ENCODE measurements at places on chromosomes 11 and 22.
A peak's percentile ranks its signal among the peaks of the same experiment; 100 is the strongest.

GRCh38 chr11:85045716-85046115 lies 581.4 kb downstream of the DLG2 start:
- no peaks in the 10 kb centered on the region for H3K27me3 ChIP-seq
- no peak for DNase-seq
- H3K36me3 ChIP-seq, result no peaks in the 10 kb centered on the region
- H3K27ac ChIP-seq, result no peak overlapping the region

DNA sequence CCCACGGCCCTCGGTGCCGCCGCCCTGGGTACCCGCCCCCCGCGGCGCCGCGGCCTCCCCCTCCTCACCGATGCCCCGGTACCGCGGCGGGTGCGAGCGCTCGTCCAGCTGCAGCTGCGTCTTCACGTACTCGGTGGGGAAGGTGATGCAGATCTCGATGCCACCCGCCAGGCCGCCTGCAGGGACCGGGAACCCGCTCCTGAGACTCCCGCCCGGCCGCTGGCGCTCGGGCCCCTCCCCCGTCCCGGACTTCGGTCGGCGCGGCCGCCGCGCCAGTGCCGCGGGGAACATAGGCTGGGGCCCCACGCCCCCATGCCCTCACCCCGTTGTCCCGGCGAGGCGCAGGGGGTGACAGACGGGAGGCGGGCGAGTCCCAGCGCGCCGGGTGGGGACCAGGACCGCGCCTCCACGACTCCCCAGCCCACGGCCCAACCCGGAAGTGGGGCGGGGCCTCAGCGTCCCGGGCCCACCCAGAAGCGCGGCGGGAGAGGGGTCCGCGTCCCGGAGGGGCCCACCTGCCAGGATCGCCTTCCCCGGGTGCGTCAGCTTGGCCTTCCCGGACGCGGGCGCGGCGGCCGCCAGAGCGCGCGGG lies 375 bp downstream of the SLC25A1 start:
- no peak overlapping the region for H3K27ac ChIP-seq
- H3K4me1 ChIP-seq, result peaks cover 36% of the 10 kb centered on the region
- peak; percentile 66 for DNase-seq
- peak overlapping the region; percentile 80 for H3K4me3 ChIP-seq

DNA sequence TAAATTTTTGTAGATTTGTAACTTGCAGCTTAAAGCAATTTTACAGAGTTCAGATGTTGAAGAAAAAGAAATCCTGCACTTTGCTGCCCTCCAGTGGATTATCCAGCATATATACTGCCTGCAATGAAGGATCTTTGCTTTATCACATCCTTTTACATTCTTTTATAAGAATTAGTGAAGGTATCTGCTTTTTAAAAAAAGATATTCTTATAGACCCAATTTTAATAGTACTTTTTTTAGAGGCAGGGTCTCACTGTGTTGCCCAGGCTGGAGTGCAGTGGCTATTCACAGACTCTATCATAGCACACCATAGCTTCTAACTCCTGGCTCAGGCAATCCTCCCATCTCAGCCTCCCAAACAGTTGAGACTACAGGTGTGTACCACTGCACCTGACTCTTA lies 60.7 kb downstream of the TTC17 start:
- no peak overlapping the region for H3K4me3 ChIP-seq
- H3K27me3 ChIP-seq, result no peaks in the 10 kb centered on the region
- no peak overlapping the region for H3K27ac ChIP-seq
- peaks cover 12% of the 10 kb centered on the region for H3K36me3 ChIP-seq
- DNase-seq, result peak; percentile 68

DNA sequence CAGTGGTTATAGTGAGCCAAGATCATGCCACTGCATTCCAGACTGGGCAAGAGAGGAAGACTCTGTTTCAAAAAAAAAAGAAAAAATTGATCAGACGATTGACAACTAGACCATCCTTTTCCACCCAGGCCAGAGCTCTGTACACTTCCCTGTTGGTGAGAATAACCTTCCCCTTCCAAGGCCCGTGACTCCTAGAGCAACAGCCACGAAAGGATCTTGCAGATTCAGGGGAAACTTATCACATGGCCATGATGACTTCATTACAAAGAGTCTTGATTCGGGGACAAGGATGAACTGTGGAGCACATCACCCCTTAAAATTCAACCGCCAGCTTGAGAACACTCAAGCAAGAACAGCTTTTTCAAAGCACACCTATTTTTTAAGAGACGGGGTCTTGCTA lies 10.3 kb downstream of the CD5 start:
- peaks cover 91% of the 10 kb centered on the region for H3K36me3 ChIP-seq
- peaks cover 95% of the 10 kb centered on the region for H3K4me1 ChIP-seq
- H3K4me3 ChIP-seq, result peak overlapping the region; percentile 73
- peak overlapping the region; percentile 91 for H3K27ac ChIP-seq

DNA sequence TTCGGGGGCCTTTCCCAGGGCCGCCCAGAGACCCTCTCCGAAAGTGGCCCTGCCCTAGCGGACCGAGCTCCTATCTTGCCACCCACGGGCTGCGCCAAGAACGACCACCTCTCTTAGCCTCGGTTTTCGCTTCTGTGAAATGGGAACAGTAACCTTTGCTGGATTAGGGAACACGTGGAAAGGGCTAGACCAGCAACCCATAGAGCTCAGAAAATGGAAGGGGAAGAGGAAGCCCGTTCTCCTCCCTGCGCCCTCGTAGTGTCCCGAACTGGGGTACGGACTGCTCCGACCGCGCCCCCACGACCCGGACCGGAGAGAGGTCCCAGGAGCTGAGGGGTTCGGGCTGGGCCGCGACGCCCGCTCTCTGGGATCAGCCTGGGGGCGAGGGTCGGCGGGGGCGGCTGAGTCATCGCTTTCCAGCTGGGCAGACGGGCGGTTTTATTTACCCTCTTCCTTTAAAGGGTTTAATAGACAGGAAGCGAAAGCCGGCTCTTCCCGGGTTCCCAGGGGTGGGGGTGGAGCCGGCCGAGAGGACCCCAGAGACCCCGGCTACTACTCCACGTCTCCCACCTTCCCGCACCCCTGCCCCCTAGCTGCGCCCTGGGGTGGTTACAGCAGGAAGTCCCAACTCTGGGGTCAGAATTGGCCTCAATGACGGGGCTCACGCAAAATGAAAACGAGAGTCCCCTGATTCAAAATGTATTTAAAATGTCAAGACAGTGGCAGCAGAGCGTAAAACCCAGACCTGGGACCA lies 907 bp upstream of the PHLDA2 start:
- peaks cover 30% of the 10 kb centered on the region for H3K27me3 ChIP-seq
- peak overlapping the region; percentile 57 for H3K4me3 ChIP-seq
- H3K27ac ChIP-seq, result peak overlapping the region; percentile 14
- peak; percentile 34 for DNase-seq
- peaks cover 36% of the 10 kb centered on the region for H3K4me1 ChIP-seq

DNA sequence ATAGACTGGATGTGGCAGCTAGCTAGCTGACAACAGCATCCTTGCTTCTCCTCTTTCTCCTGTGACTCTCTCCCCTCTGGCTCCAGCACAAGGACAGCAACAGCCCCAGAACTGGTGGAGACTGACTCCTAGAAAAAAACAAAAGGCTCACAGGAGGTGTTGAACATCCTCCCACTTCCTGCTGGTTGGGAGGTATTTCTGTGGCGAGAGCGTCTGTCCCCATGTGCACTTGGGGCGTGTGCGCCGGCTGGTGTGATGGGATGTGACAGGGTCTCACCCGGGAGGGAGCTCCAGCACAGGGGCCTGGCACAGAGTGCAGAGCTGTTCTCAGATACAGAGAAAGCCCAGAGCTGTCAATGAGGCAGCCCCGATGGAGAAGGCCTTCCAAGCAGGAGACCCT lies 107.2 kb upstream of the E2F8 start:
- H3K4me1 ChIP-seq, result no peaks in the 10 kb centered on the region
- no peaks in the 10 kb centered on the region for H3K36me3 ChIP-seq
- H3K4me3 ChIP-seq, result no peak overlapping the region
- no peak overlapping the region for H3K27ac ChIP-seq
- peaks cover 57% of the 10 kb centered on the region for H3K27me3 ChIP-seq
- DNase-seq, result no peak

- H3K27ac ChIP-seq, result no peak overlapping the region
- no peak overlapping the region for H3K4me3 ChIP-seq
- peaks cover 29% of the 10 kb centered on the region for H3K36me3 ChIP-seq
- no peak for DNase-seq
- peaks cover 18% of the 10 kb centered on the region for H3K27me3 ChIP-seq
- peaks cover 15% of the 10 kb centered on the region for H3K4me1 ChIP-seq
Measured at GRCh38 chr22:29302402-29302680, 4.1 kb upstream of the GAS2L1 start.

GRCh38 chr11:16806791-16807190 lies 68.3 kb downstream of the C11orf58 start:
- H3K27ac ChIP-seq, result no peak overlapping the region
- H3K27me3 ChIP-seq, result no peaks in the 10 kb centered on the region
- H3K4me3 ChIP-seq, result no peak overlapping the region
- H3K4me1 ChIP-seq, result peaks cover 3% of the 10 kb centered on the region
- H3K36me3 ChIP-seq, result no peaks in the 10 kb centered on the region

- H3K4me1 ChIP-seq, result no peaks in the 10 kb centered on the region
- peaks cover 7% of the 10 kb centered on the region for H3K27me3 ChIP-seq
Measured at GRCh38 chr11:12922980-12923507, 86.1 kb upstream of the RASSF10 start.

GRCh38 chr11:37597776-37598175 lies 999.7 kb upstream of the RAG2 start:
- no peaks in the 10 kb centered on the region for H3K4me1 ChIP-seq
- no peak overlapping the region for H3K27ac ChIP-seq
- no peaks in the 10 kb centered on the region for H3K27me3 ChIP-seq
- no peak for DNase-seq

DNA sequence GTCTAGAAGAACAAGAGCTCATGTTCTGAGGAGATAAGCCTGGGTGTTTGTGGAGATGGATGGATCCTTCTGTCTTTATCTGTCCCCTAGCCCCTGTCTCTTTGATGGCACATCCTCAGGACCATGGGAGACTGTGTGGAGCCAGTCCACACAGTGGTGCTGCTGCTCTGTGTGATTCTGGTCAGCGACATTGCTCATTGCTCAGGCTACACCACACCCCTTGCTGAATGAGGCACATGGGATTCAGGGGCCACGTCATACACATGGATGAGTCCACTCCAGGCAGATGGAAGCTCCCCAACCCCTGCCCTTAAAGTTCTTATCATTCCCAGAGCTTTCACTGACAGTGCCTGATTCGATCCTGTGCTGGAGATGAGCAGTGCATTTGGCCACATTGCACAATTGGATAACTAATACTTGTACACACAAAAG lies 222.2 kb downstream of the NAV2 start:
- no peaks in the 10 kb centered on the region for H3K4me1 ChIP-seq
- no peaks in the 10 kb centered on the region for H3K36me3 ChIP-seq
- no peak for DNase-seq
- H3K27me3 ChIP-seq, result no peaks in the 10 kb centered on the region
- no peak overlapping the region for H3K4me3 ChIP-seq
- no peak overlapping the region for H3K27ac ChIP-seq

- H3K4me3 ChIP-seq, result no peak overlapping the region
- no peaks in the 10 kb centered on the region for H3K4me1 ChIP-seq
- DNase-seq, result no peak
- H3K27ac ChIP-seq, result no peak overlapping the region
Measured at GRCh38 chr11:8386134-8386864, 122.6 kb upstream of the LMO1 start.

- no peaks in the 10 kb centered on the region for H3K36me3 ChIP-seq
- no peak overlapping the region for H3K4me3 ChIP-seq
- no peaks in the 10 kb centered on the region for H3K27me3 ChIP-seq
- DNase-seq, result no peak
Measured at GRCh38 chr11:103744496-103745153, 291.8 kb upstream of the DDI1 start.

DNA sequence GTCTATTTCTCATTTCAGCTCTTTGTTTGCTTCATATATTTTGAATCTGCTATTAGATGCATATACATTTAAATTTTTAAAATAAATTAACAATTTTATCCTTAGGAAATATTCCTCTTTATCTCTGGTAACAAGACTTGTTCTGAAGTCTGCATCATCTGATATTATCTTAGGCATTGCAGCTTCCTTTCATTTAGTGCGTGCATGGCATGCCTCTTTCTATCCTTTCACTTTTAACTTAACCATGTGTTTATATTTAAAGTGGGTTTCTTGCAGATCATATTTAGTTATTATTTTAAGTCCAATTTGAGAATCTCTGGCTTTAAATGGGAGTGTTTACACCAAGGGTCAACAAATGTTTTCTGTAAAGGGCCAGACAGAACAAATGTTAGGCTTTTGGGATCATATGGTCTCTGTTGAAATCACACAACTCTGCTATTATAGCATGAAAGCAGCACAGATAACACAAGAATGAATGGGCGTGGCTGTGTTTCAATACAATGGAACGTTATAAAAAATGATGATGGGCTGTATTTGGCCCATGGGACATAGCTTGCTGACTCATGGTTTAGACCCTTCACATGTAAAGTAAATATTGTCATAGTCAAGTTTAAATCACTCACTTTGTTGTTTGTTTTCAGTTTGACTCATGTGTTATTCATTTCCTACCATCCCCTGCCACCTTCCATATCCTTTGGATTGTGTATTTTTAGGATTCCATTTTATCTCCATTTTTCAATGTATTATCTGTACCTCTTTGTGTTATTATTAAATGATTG lies 83.9 kb upstream of the SNX19 start:
- H3K4me1 ChIP-seq, result no peaks in the 10 kb centered on the region
- no peak overlapping the region for H3K27ac ChIP-seq
- H3K27me3 ChIP-seq, result no peaks in the 10 kb centered on the region
- H3K36me3 ChIP-seq, result no peaks in the 10 kb centered on the region

DNA sequence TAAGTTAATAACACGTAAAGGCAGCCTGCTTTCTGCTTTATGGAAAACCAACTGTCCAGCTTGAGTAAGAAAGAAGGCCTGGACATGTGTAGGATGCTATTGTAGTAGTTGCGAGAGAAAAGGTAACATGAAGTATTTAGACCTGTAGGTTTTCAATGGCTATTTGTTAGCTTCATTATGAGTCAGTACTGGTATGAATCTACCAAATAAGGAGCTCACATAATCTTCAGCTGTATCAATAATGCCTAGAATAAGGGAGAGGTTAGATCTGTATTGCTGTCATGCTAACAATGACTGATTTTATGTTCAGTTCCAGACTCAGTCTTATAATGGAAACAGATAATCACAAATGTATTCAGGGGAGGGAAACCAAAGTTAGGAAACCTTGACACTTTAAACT lies 550.3 kb downstream of the CNTN5 start:
- no peak for DNase-seq
- no peaks in the 10 kb centered on the region for H3K27me3 ChIP-seq
- H3K27ac ChIP-seq, result no peak overlapping the region
- H3K4me1 ChIP-seq, result no peaks in the 10 kb centered on the region
- no peaks in the 10 kb centered on the region for H3K36me3 ChIP-seq

DNA sequence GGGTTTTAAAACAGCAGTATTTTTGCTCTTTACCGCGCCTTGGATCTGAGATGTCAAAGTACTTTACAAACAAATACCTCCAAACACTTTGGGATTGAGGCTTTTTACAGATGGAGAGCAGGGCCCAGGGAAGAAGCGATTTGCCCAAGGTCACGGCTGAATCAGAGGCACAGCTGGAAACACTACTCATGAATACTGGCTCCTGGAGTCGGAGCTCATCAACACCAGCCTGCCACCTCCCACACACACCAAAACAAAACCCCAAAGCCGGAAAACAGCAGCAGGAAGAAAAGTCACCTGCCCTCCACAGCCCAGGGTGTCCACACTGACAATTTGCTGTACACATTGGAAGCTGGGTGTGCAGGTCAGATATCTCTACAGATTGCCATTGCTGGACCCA lies 339.4 kb downstream of the CADM1 start:
- no peak for DNase-seq
- no peak overlapping the region for H3K4me3 ChIP-seq
- H3K27ac ChIP-seq, result no peak overlapping the region
- no peaks in the 10 kb centered on the region for H3K36me3 ChIP-seq
- peaks cover 5% of the 10 kb centered on the region for H3K27me3 ChIP-seq
